ENCODE measurements at places on chromosomes 2 and 18.
A peak's percentile ranks its signal among the peaks of the same experiment; 100 is the strongest.

GRCh38 chr2:166932032-166932431 is 43.8 kb downstream of the XIRP2 start:
- peak; percentile 20 for DNase-seq

DNA sequence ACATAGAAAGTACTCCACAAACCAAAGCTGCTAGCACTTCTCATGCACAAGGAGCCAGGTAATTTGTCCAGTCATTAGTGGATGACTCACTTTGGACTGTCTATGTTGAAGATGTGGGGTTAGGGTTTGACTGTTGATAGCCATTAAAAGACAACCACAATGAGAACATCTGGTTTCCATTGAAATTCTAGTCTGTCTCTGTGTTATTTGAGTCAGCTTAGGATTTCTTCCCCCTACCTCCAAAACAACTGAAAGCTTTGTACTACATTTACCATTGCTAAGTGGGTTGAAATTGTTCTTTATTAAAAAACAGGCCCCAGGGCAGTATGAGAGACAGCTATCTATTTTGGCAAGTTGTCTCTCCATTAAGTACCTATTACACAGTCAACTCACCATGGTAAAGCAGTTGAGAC is 50.2 kb upstream of the ANKRD44 start:
- DNase-seq, result peak; percentile 32

GRCh38 chr2:150409196-150409595 is 78.3 kb downstream of the RND3 start:
- DNase-seq, result no peak

- DNase-seq, result no peak
Measured at GRCh38 chr2:240930096-240930630, 24.0 kb downstream of the CROCC2 start.

GRCh38 chr2:62527478-62528210 is 21.6 kb upstream of the TMEM17 start:
- no peak for DNase-seq

GRCh38 chr2:118239284-118239683 is 151.0 kb downstream of the INSIG2 start:
- DNase-seq, result no peak

DNA sequence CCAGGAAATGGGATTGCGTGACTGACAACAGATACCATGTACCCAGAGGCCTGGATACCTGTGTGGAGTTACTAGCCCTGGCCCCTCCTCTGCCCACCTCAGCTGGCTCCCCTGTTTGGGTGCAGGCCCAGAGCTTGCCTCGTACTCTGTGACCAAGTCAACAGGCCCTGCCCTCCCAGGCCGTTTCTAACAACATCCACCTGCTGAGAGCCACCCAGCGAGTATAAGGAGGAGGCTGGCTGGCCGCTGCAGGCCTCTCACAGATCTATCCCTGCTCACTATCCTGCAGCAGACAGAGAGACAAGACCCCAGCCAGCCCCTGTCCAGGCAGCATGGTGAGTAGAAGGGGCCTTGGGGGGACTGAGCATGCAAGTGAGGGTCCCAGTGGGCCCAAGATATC is 12.5 kb upstream of the TUBA4A start:
- no peak for DNase-seq

DNA sequence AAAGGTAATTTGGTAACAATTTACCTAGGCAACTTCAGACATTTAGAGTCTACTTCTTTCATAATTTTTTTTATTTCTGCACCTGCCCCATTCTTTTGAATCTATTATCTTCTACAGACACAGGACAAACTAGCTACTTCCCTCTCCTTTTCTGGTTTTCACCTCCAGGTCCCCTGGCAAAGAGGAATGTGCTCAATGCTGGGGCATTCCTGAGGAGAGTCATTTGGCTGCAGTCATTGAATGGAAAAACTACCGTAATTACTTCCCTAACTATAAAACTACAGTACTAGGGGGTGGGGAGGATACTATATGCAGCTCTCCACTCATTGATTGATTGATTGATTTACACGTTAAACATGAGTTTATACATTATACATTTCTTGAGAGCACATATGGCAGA is 11.2 kb upstream of the ARHGAP28 start:
- DNase-seq, result no peak

GRCh38 chr2:172228177-172228808 is 125.6 kb upstream of the DLX2 start:
- no peak for DNase-seq

All from iris pigment epithelial cell (primary cell).